ENCODE measurements at places on chromosomes 16 and 17.
A peak's percentile ranks its signal among the peaks of the same experiment; 100 is the strongest.

DNA sequence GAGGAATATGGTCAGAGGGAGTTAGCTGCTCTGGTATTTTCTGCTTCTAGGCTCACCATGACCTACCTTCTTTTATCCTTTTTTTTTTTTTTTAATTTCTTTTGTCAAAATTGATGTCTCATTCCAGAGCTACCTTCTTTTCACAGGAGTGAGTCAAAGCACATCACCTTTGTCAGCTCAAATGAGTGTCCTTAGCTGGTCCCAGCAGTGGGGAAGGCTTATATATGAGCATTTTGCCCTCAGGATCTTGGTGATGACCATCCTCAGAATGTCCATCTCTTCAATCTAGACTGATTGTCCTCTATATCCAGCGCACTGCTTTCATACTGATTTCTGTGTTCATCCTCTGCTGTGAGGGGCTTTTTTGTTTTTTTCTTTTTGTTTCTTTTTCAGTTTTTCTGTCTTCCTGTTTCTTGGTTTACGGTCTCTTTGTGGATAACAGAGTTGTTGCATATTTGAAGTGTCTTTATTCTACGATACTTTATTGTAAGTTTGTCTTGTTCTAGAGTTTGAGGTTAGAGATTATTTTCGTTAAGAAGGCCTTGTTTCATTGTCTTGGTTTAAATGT is 24.9 kb downstream of the CBFB start:
- no peak for DNase-seq

GRCh38 chr16:23453338-23454052 is 506 bp upstream of the COG7 start:
- no peak for DNase-seq

GRCh38 chr17:43134774-43135453 is 9.8 kb upstream of the BRCA1 start:
- no peak for DNase-seq

GRCh38 chr16:86362155-86362849 is 148.0 kb upstream of the FOXF1 start:
- DNase-seq, result no peak

DNA sequence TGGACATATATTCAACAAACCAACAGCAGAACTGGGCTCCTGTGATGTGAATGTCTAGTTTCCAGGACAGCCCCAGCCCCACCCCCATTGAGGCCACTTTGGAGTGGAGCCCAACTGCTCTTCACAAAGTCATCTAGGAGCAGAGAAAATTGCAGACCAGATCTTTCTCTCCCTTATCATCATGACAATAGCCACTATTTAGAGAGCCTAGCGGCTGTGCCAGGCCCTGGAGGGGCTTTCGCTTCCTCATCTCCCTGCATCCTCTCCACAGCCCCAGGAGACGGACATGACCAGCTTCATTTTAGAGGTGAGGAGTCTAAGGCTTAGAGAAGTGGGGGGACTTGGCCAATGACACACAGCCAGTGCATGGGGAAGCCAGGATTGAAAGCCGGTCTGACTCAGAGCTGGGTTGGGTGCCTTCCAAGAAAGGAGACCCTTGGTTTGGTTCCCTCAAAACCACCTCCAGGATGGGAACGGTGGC is 1.4 kb downstream of the PRSS8 start:
- no peak for DNase-seq

DNA sequence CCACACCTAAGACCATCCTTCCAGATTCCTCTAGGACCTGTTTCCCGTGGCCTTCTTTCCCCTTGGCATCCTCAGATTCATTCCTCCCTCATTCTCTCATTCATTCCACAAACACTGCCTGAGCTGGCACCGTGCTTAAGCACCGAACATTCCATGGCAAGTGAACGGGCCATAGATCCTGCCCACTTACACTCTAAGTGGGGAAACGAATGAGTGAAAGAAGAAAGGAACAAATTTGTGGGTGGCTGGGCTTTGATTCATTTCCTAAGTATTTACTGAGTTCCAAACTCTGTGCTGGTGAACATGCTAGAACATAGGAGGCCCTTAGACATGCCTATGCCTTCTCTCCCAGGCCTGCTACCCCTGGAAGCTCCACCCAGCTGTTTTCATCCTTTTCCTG is 30.0 kb downstream of the SRCIN1 start:
- DNase-seq, result peak; percentile 8

DNA sequence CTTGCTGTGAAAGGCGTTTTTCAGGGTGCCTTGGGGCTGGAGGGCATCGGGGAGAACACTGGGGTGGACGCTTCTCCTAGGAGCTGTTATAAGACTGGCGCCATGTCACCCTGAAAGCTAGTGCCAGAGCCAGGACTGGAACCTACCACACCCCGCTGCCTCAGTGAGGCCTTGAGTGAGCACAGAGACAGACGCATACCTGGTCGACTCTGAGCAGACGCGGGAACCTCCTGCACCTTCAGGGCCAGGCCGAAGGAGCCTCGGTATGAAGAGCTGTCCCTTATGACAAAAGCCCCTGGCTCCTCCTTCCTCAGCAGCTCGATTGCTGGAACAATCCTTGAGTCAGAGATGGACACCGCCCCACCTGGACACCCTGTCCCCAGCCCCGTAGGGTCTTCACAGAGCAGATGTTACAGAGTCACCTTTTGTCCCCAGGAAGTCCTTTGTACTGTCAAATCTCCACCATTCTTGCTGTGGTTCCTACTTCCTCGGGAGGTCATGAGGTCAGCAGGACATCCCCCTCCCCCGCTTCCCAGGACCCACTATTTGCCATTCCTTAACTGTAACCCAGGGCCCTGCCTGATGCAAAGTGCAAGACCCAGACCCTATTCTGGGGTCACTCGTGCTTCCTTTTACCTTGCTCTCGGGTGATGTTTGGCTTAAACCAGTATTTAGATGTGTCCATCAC is 17.0 kb downstream of the TNS4 start:
- no peak for DNase-seq

- DNase-seq, result peak; percentile 92
Measured at GRCh38 chr17:15262291-15263205, 2.6 kb downstream of the PMP22 start.

DNA sequence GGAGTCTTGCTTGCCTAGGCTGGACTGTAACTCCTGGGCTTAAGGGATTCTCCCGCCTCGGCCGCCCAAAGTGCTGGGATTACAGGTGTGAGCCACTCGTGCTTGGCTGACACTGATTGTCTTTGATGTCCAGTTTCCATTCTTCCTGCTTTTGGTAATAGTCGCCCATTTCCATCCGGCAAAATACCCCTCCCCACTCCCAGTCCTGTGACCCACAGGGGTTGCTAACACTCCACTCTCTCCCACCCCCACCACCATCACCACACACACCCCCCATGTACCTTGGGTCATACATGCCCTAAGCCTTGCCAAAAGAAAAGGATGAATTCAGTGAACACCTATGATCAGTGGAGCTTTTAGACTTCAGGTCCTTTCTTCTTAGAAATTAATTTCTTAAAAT is 52.8 kb upstream of the MYH10 start:
- no peak for DNase-seq
